Inflammatory macrophage (primary cell): ENCODE measurements at places on chromosomes 2 and 18.

DNA sequence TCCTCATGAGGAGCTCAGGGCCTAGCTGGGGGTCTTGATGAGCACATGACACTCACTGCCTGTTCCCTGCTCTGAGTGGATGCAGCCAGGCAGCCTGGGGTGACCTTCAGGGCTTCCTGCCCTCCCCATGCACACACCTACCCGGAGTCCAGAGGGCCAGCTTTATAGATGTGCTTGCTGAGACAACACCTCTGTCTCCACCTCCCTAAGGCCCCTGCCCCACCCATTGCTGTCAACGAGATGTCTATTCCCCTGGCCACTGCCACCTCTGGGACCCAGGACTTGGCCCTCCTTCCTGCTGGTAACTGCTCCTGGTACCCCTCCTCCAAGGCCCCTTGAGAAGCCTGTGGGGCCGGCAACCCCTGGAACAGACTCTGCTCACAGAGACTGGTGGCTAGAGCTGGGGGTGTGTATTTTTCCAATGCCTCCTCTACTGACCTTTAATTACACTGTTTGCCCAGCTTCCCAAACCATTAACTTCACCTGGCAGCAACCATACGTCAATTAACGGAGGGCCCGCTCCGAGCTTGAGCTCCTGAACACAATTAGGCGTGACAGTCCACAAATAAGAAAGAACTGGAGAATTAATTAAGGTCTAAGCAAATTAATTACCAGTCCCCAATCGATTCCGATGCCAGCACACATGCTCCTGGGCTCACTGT lies 66.3 kb downstream of the EMX1 start:
- no peak for DNase-seq

DNA sequence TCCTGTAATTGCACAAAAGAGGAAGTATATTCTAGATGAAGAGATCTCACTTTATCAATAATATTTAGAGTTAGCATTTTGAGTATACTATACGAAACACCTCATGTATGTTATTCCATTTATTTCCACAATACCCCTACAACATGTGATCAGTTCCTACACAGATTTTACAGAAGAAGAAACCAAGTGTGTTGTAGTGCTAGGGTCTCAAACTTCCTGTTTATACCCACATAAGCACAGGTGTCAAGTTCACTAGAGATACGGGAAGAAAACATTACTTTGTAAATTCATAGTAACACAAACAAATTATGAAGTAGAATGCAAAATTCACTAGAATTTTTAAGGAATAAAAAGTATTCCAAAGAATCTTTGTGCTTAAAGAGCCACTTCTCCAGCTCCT lies 46.4 kb downstream of the KCTD18 start:
- DNase-seq, result no peak

GRCh38 chr2:33131111-33131510 lies 184.4 kb downstream of the LTBP1 start:
- no peak for DNase-seq

- DNase-seq, result no peak
These were observed 154.9 kb upstream of the SMIM21 start for GRCh38 chr18:75582406-75582821.

GRCh38 chr2:9199716-9200632 lies 6.6 kb upstream of the ASAP2 start:
- DNase-seq, result no peak

GRCh38 chr2:208466151-208466919 lies 59.7 kb downstream of the PTH2R start:
- DNase-seq, result peak; percentile 51

DNA sequence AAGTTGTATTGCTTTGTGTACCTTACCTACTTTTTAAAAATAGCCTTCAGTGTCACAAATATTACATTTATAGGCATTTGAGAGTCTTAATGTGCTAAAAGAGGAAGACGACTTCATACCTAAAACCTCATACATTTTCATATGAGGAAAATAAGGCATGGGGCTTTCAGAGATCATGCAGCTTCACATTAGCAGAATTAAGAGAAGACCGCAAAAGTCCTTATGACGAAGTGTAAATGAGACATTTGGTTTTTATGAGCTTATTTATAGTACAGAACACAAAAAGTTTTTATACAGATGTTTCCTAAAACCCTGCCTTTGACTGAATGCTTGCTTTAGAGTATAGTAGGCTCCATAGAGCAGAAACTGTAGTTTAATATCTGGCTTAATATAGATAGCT lies 10.1 kb upstream of the CCDC138 start:
- DNase-seq, result no peak

GRCh38 chr2:97910403-97911205 lies 85.1 kb downstream of the TMEM131 start:
- DNase-seq, result no peak

DNA sequence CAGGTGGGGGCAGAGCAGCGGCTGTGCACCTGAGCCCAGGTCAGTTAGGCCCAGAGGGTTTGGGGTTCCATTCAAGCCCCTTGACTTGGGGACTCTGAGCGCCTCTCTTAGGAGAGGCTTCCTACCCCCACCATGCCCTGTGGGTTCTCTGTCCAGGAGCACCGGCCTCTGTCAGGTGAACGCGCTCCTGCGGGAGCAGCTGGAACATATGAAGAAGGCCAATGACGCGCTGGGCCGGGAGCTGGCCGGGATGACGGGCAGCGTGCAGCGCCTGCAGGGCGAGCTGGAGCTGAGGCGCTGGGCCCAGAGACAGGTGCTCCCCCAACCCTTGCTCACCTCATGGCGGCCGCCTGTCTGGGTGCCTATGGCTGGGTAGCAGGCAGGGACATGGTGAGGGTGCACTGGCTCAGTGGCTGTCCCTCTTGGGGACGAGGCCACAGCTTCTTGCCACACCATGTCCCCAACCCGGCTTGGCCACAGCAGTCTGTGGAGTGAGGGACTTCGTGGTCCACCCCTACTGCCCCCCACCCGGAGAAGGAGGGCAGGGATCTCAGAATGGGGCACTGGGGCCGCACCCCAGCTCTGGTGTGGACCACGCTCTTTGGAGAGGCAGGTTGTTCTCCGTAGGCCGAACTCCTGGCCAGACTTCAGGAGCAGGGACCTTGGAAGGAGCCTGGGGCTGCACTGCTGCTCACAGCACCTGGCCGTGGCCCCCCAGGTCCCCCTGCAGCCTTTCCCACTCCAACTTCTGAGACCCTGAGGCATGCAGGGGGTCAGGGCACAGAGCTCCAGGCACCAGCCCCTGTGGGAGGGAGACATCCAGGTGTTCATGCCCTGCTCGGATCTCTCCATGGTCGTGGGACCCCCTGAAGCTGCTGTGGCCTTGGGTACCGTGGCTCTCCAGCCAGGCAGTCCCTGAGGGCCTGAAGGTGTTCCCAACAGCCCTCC lies 19.7 kb downstream of the CROCC2 start:
- DNase-seq, result no peak

- no peak for DNase-seq
These were observed 474.6 kb downstream of the SLC4A3 start for GRCh38 chr2:220101980-220102379.

- DNase-seq, result no peak
These were observed 7.6 kb downstream of the GPR17 start for GRCh38 chr2:127653421-127654083.

GRCh38 chr2:237858294-237859081 lies 935 bp upstream of the RAMP1 start:
- DNase-seq, result peak; percentile 79

GRCh38 chr18:68642003-68642402 lies 72.9 kb downstream of the TMX3 start:
- no peak for DNase-seq
